ENCODE measurements at places on chromosomes 7 and 10.
A peak's percentile ranks its signal among the peaks of the same experiment; 100 is the strongest.

- no peak for DNase-seq
Measured at GRCh38 chr7:146791344-146792285, 675.0 kb downstream of the CNTNAP2 start.

- no peak for DNase-seq
Measured at GRCh38 chr10:133207041-133207600, 22.9 kb upstream of the UTF1 start.

GRCh38 chr7:117631652-117632051, 151.8 kb downstream of the CFTR start:
- no peak for DNase-seq

DNA sequence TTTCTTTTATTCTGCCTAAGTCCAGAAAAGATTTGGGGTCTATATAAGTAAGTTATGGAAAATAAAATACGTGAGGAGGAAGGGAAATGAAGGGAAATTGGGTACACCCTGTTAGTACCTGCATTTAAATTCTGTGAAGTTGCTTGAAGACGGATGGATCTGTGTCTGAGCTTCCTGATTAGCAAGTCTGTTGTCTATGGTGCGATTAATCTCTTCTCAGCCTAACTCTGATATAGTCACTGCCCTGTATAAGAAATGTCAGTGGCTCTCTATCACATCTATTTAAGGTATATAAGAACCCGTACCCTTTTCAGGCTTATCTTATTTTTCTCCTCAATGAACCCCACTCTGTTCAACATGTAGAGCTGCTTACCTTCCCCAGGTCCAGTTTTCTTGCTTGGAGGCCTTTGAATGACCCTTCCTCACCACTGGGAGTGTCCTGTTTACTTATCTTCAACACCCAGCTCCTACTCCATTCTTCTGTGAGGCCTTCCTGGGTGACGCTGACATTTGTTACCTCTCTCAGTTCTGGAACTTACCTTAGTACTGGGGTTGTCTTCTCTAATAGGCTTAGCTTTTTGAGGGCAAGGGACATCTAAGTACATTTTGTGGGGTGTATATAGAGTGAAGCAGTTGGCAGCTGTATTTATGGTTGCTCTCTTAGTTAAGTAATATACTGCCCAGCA, 149.6 kb upstream of the PRPS1L1 start:
- DNase-seq = no peak

GRCh38 chr7:157235357-157236333, 96.9 kb downstream of the UBE3C start:
- no peak for DNase-seq

- DNase-seq = no peak
Measured at GRCh38 chr10:102808380-102808779, 28.8 kb downstream of the CYP17A1 start.

GRCh38 chr10:98391578-98391991, 23.4 kb downstream of the PYROXD2 start:
- DNase-seq = peak; percentile 84

- no peak for DNase-seq
Measured at GRCh38 chr7:81367326-81367931, 402.4 kb downstream of the HGF start.

DNA sequence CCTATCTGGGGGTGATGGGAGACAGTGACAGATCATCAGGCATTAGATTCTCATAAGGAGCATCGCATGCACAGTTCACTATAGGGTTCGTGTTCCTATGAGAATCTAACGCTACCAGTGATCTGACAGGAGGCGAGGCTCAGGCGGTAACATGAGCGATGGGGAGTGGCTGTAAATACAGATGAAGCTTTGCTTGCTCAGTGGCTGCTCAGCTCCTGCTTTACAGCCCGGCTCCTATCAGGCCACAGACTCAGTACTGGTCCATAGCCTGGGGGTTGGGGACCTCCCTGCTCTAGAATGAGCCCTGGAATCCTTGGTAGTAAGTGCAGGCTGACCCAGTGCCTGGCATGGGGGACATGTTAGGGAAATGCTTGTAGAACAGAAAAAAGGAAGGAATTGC, 426.0 kb downstream of the TYW1 start:
- no peak for DNase-seq

DNA sequence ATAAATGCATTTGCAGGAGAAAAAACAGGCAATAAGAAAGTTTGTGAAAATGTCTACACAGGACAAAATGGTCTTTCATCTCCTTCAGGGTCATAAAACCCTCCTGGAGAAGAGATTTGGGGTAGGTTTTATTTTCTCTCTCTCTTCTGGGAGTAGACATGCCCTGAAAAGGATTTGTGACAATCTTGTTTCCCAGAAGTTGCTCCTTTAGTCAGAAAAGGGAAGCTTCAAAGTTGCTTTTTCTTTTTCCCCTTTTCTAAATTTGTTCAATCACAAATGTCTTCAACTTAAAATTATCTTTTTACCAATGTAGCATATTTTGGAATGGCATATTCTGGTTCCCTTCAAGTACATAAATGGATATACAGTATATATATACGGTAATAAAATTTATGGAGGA, 9.4 kb upstream of the ANKRD22 start:
- DNase-seq = no peak

GRCh38 chr10:2076528-2076927, 339.2 kb upstream of the ADARB2 start:
- DNase-seq = no peak

- DNase-seq = no peak
Measured at GRCh38 chr10:64036321-64036930, 515.2 kb downstream of the REEP3 start.

- DNase-seq = no peak
Measured at GRCh38 chr10:114755537-114755936, 66.0 kb upstream of the FHIP2A start.

- DNase-seq = no peak
Measured at GRCh38 chr7:94439893-94440381, 45.2 kb downstream of the COL1A2 start.

GRCh38 chr7:37986908-37987330, 66.5 kb downstream of the EPDR1 start:
- DNase-seq = no peak

DNA sequence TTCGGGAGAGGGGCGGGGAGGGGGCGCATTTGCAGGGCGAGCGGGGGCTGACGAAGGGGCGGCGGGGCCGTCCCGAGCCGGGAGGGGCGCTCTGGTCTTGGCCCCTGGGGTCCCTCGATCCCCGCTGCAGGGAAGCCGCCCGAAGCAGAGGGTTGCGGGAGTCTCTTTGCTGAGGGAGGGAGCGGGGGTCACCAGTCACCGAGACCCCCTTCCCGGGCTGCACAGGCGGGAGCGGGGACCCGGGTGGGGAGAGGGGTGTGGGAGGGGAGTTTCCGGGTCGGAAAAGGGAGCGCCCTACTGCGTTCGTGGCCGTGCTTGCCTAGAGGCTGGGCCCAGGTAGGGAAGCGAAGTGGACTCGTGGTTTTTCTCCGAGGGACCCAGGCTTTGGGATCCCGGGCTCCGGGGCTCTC, 422 bp downstream of the AP1S1 start:
- DNase-seq = no peak

- DNase-seq = no peak
Measured at GRCh38 chr7:85095366-85095765, 91.5 kb downstream of the SEMA3D start.

DNA sequence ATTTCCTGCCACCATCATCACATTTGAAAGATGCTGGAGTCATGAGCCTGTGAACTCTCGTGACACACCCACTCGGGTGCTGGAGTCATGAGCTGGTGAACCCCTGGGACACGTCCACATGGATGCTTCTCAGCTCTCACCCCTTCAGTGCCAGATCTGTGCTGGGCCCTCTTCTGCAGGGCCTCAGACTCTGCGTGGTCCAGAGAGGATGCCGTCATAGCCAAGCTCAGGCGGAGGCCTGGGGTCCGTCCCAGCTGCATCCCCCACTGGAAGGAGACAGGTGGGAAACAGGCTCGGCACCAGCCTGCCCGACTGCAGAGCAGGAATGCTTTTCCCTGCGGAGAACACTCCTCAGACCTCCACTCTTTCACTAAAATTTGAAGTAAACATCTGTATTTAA, 156.5 kb upstream of the PPP2R2D start:
- no peak for DNase-seq
